ENCODE measurements at places on chromosomes 4 and X. TPM values are rescaled to one million over a fixed set of nuclear protein-coding genes. Genes with fewer than 3 reads are reported as not detected.

The NEIL3 gene
- 0.39 TPM for total RNA-seq

The GAK gene
- total RNA-seq, result 56.5 TPM

The HDAC6 gene
- 42.3 TPM for total RNA-seq

The FAM149A gene
- total RNA-seq, result 9.7 TPM

The ZNF157 gene
- total RNA-seq, result not detected

The MAGEA1 gene
- not detected for total RNA-seq

The XG gene
- total RNA-seq, result 0.73 TPM

Data from cardiac ventricle fibroblast (primary cell).